ENCODE measurements at places on chromosomes 3 and 15. TPM values are rescaled to one million over a fixed set of nuclear protein-coding genes. Genes with fewer than 3 reads are reported as not detected.

- DNase-seq, result no peak
Measured at GRCh38 chr3:42796332-42796885, 7.9 kb downstream of the HIGD1A start.

- DNase-seq, result peak; percentile 41
Measured at GRCh38 chr15:25849157-25849921, 13.8 kb downstream of the ATP10A start.

The DPPA2 gene
- total RNA-seq, result not detected

GRCh38 chr3:132726341-132726823 is 4.2 kb upstream of the NPHP3 start:
- DNase-seq, result peak; percentile 70

The MTHFS gene
- total RNA-seq, result 37.1 TPM

GRCh38 chr3:143276592-143276991 is 157.0 kb downstream of the CHST2 start:
- DNase-seq, result no peak

The SH2D7 gene
- total RNA-seq, result not detected

DNA sequence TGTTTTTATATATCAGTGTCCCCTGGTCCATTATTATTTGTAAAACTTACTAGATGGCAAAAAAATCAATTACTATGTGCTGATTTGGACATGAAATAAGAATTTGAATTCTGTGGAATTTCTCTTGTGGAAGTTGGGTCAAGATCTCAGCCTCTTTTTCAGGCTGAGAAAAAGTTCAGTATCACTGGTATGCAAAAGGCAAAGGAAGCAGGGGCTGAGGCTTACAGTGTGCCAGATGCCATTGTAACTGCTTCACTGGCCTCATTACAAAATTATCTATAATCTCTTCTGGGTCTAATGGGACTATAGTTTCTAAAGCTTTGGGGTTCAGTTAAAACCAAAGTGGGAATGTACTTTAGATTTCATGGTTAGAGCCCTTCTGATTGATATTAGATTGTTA is 125.9 kb upstream of the SLC7A14 start:
- no peak for DNase-seq

- DNase-seq, result no peak
Measured at GRCh38 chr3:120496278-120497002, 45.6 kb upstream of the FSTL1 start.

GRCh38 chr3:194775266-194775665 is 89.6 kb downstream of the FAM43A start:
- no peak for DNase-seq

DNA sequence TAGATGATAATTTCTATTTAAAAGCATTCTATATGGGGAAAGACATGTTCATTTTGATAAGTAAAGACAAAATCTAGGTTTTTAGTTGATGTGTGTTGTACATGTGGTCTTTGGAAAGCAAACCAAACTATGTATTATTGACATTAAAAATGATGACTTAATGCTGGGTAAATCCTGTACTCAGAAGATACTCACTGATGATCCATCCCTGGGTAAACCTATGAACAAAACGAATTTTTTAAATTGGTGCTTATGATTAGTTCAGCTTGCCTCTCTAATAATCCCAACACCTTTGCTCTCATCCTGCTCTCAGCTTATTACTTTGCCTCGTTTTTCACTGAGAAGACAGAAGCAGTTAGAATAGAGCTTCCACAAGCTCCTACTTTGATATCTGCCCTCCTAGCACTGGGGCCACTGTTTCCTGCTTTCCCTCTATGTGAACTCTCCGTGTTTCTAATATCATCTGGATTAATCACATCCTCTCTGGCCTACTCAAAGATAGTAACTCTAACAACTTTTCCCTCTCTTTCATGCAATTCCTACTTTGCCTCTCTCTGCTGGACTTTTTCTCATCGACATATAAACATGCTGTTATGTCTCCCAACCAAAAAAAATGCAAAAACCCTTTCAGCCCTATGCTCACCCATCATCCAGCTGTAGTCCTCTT is 29.3 kb downstream of the RARRES1 start:
- no peak for DNase-seq

The UCN2 gene
- not detected for total RNA-seq

The STX19 gene
- total RNA-seq, result 1.3 TPM

DNA sequence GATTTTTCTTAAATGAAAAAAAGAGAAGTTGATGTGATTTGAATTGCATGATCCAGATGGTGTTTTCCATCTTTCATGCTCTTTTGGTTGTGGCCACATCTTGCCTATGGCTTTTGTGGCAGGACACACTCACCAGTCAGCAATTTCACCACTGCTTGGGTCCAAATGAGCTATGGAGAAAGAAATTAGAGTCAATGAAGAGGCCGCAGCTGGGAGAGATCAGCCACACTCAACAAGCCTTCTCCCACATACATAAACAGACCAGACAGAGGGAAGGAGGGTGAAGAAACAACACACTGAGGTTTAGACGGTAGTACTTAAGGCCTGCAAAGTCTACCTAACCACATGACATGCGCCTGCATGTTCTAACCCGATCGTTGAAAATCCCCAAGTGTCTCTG is 110.7 kb upstream of the CDIN1 start:
- no peak for DNase-seq

The CNTN4 gene
- total RNA-seq, result not detected

DNA sequence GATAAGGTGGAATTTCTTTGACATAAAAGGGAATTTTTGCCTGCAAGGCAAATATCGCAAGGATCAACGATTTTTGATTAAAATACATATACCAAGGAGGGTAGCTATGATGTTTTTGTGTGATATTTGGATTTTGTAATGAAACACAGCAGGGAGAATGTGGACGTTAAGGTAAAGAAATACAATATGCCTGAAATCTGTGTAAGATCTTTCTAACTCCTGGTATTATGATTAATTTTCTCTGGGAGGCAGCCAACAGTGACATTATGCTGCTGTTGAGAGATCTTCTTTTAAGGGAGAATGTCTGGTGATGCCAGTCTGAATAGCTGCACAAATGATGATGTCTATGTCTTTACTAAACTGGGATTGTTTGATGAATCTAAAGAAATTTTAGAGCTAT is 972.2 kb downstream of the SQOR start:
- DNase-seq, result no peak

The CEMIP gene
- 7.3 TPM for total RNA-seq

The ZNF660 gene
- total RNA-seq, result not detected

GRCh38 chr3:195761567-195762248 is 40.9 kb downstream of the MUC20 start:
- no peak for DNase-seq

DNA sequence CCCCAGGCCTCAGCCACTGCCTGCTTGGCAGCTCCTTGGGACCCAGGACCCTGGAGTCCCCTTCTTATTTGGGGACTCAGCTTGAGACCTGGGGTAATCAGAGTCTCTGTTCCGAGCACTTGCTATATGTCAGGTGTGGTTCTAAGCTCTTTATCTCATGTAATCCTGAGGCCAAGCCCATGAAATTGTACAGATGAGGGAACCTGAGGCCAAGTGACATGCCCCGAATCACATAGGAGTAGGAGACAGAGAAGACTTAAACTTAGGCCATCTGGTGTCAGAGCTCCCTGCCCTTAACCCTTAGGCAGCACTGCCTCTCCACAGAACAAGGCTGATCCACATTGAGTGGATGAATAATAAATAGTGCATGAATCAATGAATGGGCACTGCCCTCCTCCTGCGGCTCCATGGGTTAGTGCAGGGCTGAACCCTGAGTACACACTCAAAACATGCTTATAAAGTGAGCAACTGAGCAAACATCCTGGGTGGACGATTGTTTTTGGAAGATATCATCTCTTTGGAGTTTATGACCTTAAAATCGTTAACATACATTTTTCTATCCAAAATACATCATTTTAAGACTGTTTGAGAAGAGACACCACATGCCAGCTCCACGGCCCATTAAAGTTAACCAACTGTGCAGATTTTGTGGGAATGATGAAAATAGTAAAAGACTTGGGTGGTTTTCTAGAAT is 33.2 kb upstream of the IQSEC1 start:
- peak; percentile 59 for DNase-seq

DNA sequence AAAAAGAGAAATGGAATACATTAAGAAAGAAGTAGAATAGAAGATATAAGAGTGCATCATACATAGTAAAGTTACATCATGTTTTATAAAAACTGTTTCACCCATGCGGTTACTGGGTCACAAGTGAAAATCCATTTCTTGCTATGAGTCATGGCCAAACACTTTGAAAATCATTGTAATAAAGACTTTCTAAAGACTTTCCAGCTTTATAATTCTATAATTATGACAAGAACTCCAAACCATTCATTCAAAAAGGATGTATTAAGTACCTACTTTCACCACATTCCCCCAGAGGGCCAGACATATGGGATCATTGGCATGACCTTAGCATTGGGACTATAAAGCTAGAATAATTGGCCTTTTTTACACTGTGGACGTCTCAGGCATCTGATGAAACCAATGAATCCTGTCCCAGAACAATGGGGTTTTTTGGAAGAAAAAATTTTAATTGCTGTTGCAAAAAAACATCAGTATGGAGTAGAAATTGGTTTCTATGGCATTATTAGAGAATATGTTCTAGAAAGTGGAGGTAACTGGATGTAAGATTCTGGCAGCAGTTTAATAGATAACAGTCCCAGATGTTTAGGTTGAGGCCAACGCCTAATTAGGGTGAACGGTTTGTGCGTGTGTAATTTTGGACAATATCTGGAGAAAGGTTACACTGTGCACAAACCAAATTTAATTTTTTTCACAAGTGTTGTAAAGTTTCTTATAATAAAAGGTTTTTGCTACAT is 3.3 kb upstream of the SKIC8 start:
- no peak for DNase-seq

- DNase-seq, result no peak
Measured at GRCh38 chr3:45059132-45059531, 33.0 kb downstream of the CLEC3B start.

DNA sequence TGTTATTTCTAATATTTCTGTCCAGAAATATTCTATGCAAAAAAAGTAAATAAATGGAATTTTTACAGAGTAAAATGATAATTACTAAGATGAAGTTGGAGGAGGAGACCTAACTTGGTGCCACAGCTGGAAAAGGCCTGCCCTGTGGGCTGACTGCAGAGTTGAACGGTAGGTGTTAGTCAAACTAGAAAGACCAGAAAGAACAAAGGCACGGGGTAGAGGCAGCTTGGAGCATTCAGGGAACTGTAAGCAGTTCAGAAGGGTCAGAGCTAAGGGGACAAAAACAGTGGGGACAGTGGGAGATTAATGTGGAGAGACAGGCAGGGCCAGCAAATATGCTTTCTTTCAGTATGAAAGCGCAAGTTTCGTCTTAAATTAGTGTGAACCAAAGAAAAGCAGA is 39.3 kb upstream of the PTPRG start:
- no peak for DNase-seq

- no peak for DNase-seq
Measured at GRCh38 chr15:90051874-90052273, 50.4 kb downstream of the IDH2 start.

The FBXL22 gene
- 1.0 TPM for total RNA-seq

The ROPN1 gene
- not detected for total RNA-seq

The TM4SF18 gene
- total RNA-seq, result 0.29 TPM

The NEO1 gene
- 10.4 TPM for total RNA-seq

The WDR93 gene
- 0.08 TPM for total RNA-seq

GRCh38 chr3:55362210-55362960 is 124.7 kb downstream of the WNT5A start:
- no peak for DNase-seq

DNA sequence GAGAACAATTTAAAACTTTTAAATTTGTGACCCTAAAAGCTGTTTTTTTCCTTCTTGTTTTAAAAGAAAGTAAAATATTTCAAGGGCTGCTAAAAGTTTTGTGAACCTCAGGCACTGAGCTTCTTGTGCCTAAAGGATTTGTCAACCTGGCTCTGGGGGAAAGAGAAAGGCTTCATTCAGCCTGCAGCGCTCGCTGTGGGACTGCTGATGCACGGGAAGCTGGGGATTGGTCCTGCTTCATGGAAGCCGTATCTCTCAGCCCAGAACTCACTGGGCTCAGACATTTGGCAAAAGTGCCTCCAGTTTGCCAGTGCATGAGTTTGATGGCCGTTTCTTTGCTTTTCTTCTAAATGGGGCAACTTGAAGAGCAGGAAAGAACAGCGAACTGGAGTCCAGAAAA is 30.8 kb downstream of the TPRG1 start:
- DNase-seq, result no peak

The MCCC1 gene
- 11.7 TPM for total RNA-seq

- DNase-seq, result no peak
Measured at GRCh38 chr3:14652-15051, 181.9 kb upstream of the CHL1 start.

GRCh38 chr3:168025076-168025475 is 70.6 kb downstream of the GOLIM4 start:
- no peak for DNase-seq

The GRM2 gene
- not detected for total RNA-seq

The CYP1A2 gene
- not detected for total RNA-seq

- no peak for DNase-seq
Measured at GRCh38 chr3:8734137-8734878, 706 bp downstream of the CAV3 start.

The CKMT1A gene
- total RNA-seq, result 1.9 TPM

DNA sequence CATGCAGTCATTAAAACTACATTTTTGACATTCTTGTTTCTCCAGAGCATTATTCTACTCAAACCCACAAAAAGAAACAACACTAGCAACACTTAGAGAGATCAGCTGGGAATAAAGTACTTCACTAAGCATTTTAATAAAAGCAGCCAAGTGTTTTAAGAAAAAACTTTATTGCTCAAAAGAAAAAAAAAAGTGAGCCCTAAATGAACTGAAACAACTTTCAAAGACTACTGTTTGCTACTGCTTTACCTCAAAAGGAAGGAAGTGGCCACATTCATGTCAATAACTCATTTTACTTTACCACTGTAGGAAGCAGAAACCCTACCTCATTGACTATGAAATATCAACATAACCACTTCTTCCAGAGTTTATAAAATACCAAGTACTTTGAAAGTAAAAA is 91.3 kb downstream of the UACA start:
- DNase-seq, result no peak

The SLC51B gene
- 0.64 TPM for total RNA-seq

The RBPMS2 gene
- not detected for total RNA-seq

DNA sequence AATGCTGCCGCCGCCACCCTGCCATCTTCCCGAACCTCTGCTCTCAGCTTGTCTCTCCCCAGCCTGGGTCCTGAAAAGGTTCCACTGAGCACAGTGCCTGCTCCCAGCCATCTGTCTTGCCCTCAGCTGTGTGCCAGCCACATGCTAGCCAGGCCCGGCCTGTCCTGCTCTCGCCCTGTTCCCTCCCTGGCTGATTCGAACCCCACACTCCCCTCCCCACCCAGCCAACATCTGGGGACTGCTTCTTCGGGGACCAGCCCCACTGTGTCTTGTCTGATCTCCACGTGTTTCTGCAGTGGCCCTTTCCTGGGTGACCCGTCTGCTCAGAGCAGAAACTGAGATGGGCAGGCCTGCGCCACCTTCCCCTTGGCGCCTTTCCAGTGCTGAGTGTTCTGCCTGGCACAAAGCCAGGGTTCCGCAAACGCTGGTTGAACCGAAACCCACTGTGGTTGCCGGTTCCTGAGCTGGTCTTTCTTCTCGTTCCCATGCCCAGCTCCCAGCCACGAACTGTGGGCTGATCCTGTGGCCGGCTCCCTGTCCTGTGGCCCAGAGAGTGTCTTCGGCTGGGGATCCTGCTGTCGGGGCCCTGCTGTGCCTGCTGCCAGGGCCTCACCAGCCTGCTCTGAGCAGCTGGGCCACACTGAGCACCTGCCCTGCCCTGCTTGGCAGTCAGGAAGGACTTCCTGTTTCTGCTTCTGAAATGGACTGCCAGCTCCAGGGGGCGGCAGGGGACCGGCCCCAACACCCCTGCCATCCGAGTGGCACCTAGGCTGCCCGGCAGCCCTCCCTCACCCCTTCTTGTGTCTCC is 62.7 kb upstream of the KLF13 start:
- DNase-seq, result peak; percentile 95
